ENCODE measurements at places on chromosomes 1 and 21.

DNA sequence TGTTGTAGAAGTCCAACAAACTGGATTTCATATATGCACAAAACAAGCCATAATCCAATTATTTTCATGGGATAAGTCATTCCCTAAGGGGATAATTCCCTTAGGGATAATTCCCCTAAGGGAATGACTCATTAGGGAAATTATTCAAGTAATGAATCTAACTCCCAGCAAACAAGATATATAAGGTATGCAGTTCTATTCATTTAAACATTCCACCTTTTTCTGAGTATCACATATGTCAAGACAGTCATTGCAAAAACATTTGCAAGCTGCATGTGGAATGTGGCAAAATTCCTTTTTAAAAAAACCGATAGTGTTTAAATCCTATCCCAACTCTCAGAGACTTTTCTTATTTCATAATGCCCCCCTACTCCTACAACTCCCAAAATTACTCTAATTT lies 131.2 kb downstream of the AKT3 start:
- peak; percentile 43 for DNase-seq
- peak overlapping the region; percentile 90 for H3K27ac ChIP-seq
- peaks cover 4% of the 10 kb centered on the region for H3K4me1 ChIP-seq
- H3K4me3 ChIP-seq, result no peak overlapping the region
- H3K27me3 ChIP-seq, result no peaks in the 10 kb centered on the region

GRCh38 chr1:1380860-1381259 lies 5.9 kb upstream of the AURKAIP1 start:
- no peak overlapping the region for H3K27ac ChIP-seq
- H3K4me3 ChIP-seq, result no peak overlapping the region
- peaks cover 6% of the 10 kb centered on the region for H3K4me1 ChIP-seq
- no peaks in the 10 kb centered on the region for H3K27me3 ChIP-seq
- peaks cover 29% of the 10 kb centered on the region for H3K36me3 ChIP-seq
- no peak for DNase-seq

DNA sequence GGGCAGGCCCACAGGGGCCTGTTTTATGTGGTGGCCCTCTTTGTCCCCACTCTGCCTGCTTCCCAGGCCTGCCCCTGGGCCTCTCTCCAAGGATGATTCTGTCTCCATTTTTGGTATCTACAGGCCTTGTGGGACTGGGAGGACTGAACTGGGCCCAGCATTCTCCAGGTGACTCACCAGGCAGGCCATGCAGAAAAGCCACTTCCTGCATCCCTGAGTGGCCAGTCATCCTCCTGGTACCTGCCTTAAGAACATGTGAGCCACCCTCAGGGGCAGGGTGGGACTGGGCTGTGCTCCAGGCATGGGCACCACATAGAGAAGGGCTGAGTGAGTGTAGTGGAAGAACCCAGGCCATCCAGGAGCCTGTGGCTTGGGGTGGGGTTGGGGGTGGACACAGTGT lies 20.0 kb upstream of the BCAR3 start:
- peaks cover 26% of the 10 kb centered on the region for H3K4me1 ChIP-seq
- no peaks in the 10 kb centered on the region for H3K36me3 ChIP-seq
- no peaks in the 10 kb centered on the region for H3K27me3 ChIP-seq
- H3K4me3 ChIP-seq, result no peak overlapping the region
- peak overlapping the region; percentile 91 for H3K27ac ChIP-seq

DNA sequence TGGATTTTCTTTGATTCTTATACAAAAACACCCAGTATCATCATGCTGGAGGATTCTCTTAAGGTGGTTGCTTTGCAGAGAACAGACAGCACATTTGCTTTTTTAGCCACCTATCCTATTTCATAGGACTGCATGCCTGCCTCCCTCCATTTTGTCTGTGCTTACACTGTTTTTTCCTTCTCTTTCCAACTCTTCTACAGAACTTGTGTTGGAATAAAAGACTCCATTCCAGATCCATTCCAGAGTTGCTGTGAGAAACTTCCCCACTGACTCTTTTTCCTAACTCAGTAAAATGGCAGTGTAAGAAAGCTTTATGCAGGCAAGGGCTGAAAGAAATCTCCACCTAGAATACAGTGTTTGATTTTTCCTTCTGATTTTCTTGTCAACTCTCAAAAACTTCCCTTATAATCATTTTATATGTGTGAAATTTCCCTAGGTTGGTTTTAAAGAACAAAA lies 5.2 kb upstream of the ARID1A start:
- peaks cover 10% of the 10 kb centered on the region for H3K4me1 ChIP-seq
- H3K36me3 ChIP-seq, result no peaks in the 10 kb centered on the region
- no peak overlapping the region for H3K4me3 ChIP-seq
- H3K27ac ChIP-seq, result no peak overlapping the region
- DNase-seq, result no peak

- DNase-seq, result peak; percentile 1
- no peak overlapping the region for H3K27ac ChIP-seq
Observed at GRCh38 chr1:97451046-97451826, 469.6 kb downstream of the DPYD start.

GRCh38 chr1:230281556-230281955 lies 144.6 kb downstream of the PGBD5 start:
- H3K4me3 ChIP-seq, result no peak overlapping the region
- H3K4me1 ChIP-seq, result no peaks in the 10 kb centered on the region
- H3K36me3 ChIP-seq, result peaks cover 46% of the 10 kb centered on the region
- H3K27me3 ChIP-seq, result no peaks in the 10 kb centered on the region
- DNase-seq, result no peak

- DNase-seq, result no peak
- H3K36me3 ChIP-seq, result peaks cover 2% of the 10 kb centered on the region
- H3K27me3 ChIP-seq, result no peaks in the 10 kb centered on the region
- no peak overlapping the region for H3K4me3 ChIP-seq
- peak overlapping the region; percentile 4 for H3K27ac ChIP-seq
Observed at GRCh38 chr1:99702221-99702620, 56.3 kb downstream of the PALMD start.

DNA sequence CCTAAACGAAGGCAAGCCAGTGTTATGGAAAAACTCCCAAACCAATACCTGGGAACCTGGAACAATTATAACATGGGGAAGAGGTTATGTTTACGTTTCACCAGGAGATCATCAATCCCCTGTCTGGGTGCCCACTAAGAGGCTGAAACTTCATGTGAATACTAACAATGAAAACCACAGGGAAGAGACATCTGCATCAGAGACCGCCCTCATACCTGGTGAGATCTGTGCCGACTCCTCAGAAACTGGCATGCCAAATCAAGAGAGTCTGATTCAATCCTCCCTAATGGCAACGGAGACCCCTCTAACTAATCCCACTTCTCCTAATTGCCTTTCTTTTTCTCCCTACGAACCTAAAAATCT lies 163.2 kb downstream of the IER5 start:
- H3K27ac ChIP-seq, result no peak overlapping the region
- H3K36me3 ChIP-seq, result no peaks in the 10 kb centered on the region
- H3K4me3 ChIP-seq, result no peak overlapping the region
- no peak for DNase-seq
- H3K27me3 ChIP-seq, result peaks cover 4% of the 10 kb centered on the region
- H3K4me1 ChIP-seq, result no peaks in the 10 kb centered on the region

DNA sequence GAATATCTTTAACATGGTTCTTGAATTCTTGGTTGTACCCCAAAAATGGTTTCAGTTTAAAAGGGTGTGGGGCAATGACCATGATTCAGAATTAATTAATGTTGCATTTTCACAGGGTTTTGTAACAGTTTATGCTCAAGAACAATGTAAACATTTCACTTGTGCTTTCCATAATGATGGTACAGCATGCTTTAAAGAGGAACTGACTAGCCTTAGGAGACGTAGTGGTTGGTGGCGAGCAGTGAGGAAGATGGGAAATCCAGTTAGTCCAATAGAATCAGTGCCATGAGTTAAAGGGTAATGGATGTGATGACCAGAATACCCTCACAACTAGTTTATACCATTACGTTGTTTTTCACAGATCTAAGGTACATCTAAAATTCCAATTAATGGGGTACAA lies 138.0 kb downstream of the HS2ST1 start:
- H3K4me3 ChIP-seq, result no peak overlapping the region
- H3K4me1 ChIP-seq, result no peaks in the 10 kb centered on the region
- H3K27ac ChIP-seq, result no peak overlapping the region
- no peak for DNase-seq
- H3K27me3 ChIP-seq, result no peaks in the 10 kb centered on the region

DNA sequence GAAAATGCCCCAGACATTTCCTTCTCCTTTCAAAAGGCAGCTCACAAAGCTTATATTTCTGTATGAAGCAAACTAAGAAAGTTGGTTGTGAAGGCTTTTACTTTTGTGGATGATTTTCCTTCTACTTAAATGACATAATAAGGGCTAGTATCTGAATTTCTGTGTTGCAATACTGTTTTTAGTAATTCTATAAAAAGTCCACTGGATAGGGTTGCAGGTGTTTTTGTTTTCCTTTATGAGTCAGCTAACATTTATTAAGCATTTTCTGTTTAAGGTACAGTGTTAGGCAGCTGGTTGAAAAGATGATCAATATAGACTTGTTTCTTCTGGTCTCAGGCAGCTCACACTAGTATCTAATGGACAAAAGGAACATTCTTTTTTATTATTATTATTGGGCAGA lies 722.2 kb downstream of the RWDD3 start:
- H3K27me3 ChIP-seq, result no peaks in the 10 kb centered on the region
- H3K4me1 ChIP-seq, result no peaks in the 10 kb centered on the region
- no peak for DNase-seq
- H3K4me3 ChIP-seq, result no peak overlapping the region
- H3K36me3 ChIP-seq, result no peaks in the 10 kb centered on the region

DNA sequence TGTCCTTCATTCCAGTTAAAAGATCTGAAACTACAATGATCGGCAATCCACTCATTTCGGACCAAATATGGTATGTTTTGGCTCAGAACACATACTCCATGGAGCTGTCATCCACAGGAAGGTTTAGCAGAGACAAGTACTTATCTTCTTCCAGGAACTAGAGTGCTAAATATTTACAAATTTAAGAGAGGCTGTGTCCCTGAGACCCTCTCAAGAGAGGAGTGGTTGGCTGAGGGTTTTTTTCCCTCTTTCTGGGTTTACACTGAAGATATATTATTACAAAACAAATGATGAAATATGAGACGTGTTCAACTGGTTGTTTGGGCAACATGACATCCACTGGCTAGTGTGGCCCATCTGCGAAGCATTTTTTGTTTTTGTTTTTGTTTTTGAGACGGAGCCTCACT lies 25.9 kb upstream of the NID1 start:
- no peaks in the 10 kb centered on the region for H3K27me3 ChIP-seq
- H3K4me1 ChIP-seq, result no peaks in the 10 kb centered on the region
- H3K4me3 ChIP-seq, result no peak overlapping the region
- DNase-seq, result peak; percentile 94

DNA sequence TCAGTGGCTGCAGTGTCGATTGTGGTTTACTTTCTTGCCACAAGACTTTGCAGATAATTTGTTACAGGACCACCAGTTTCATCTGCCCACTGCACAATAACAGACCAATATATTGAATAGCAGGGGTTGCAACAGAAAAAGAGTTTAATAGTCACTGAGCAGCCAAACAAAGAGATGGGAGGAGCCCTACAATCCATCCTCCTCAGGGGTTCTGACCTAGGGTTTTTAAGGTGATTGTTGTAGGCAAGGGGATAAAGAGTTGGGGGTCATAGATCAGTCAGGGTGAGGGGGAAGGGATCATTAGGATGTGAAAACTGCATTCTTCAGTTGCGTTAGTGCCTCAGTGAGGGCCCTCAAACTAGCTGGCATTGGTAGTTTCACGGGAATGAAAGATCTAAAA lies 110.7 kb upstream of the OLFM3 start:
- H3K27me3 ChIP-seq, result no peaks in the 10 kb centered on the region
- no peaks in the 10 kb centered on the region for H3K36me3 ChIP-seq
- no peak for DNase-seq
- H3K27ac ChIP-seq, result no peak overlapping the region

- peaks cover 9% of the 10 kb centered on the region for H3K4me1 ChIP-seq
- H3K4me3 ChIP-seq, result no peak overlapping the region
- peaks cover 40% of the 10 kb centered on the region for H3K36me3 ChIP-seq
- DNase-seq, result no peak
- H3K27ac ChIP-seq, result no peak overlapping the region
- H3K27me3 ChIP-seq, result no peaks in the 10 kb centered on the region
Observed at GRCh38 chr21:36237441-36237840, 80.8 kb downstream of the DOP1B start.

- no peak overlapping the region for H3K27ac ChIP-seq
- peaks cover 4% of the 10 kb centered on the region for H3K4me1 ChIP-seq
- H3K36me3 ChIP-seq, result no peaks in the 10 kb centered on the region
Observed at GRCh38 chr1:154714638-154715037, 106.7 kb upstream of the ADAR start.

GRCh38 chr21:28892199-28893111 lies 100.2 kb downstream of the LTN1 start:
- H3K4me1 ChIP-seq, result no peaks in the 10 kb centered on the region
- H3K27ac ChIP-seq, result no peak overlapping the region
- H3K4me3 ChIP-seq, result no peak overlapping the region
- no peak for DNase-seq
- H3K36me3 ChIP-seq, result no peaks in the 10 kb centered on the region

- no peak for DNase-seq
- no peak overlapping the region for H3K4me3 ChIP-seq
- no peak overlapping the region for H3K27ac ChIP-seq
- peaks cover 74% of the 10 kb centered on the region for H3K27me3 ChIP-seq
- no peaks in the 10 kb centered on the region for H3K36me3 ChIP-seq
Observed at GRCh38 chr21:42237161-42237560, 18.2 kb downstream of the ABCG1 start.

- peak; percentile 55 for DNase-seq
- H3K36me3 ChIP-seq, result no peaks in the 10 kb centered on the region
- peaks cover 68% of the 10 kb centered on the region for H3K27me3 ChIP-seq
- no peak overlapping the region for H3K27ac ChIP-seq
Observed at GRCh38 chr1:154809436-154810413, 60.4 kb downstream of the KCNN3 start.

DNA sequence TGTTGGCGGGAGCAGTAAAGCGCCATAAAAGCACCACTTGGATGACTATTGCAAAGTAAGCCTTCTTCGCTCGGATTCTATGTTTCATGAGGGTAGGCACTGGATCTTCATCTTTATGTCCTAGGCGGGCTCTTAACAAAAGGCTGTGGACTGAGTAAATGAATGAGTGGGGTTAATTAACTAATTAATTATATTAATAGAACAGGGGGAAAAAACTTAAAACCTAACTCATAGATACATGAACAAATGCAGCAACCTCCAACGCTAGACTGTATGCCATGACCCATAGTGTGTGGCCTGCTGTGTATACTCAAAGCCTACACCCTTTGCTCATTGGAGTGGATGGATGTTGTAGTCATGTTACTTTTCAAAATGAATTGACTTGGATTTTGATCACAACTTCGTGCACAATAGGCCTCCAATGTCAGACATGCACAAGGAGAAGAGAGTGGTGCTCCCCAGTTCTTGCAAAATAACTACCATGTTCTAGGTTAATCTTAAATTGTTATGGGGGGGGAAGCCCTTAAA lies 417 bp upstream of the GFI1 start:
- no peak for DNase-seq
- no peak overlapping the region for H3K4me3 ChIP-seq
- H3K4me1 ChIP-seq, result peaks cover 46% of the 10 kb centered on the region

- no peaks in the 10 kb centered on the region for H3K36me3 ChIP-seq
- no peaks in the 10 kb centered on the region for H3K27me3 ChIP-seq
- no peak overlapping the region for H3K4me3 ChIP-seq
- H3K4me1 ChIP-seq, result no peaks in the 10 kb centered on the region
- no peak overlapping the region for H3K27ac ChIP-seq
Observed at GRCh38 chr1:247468481-247469140, 10.7 kb upstream of the OR2B11 start.

GRCh38 chr1:228064296-228064695 lies 18.2 kb upstream of the ARF1 start:
- no peaks in the 10 kb centered on the region for H3K36me3 ChIP-seq
- H3K4me1 ChIP-seq, result peaks cover 2% of the 10 kb centered on the region
- no peak for DNase-seq
- peaks cover 91% of the 10 kb centered on the region for H3K27me3 ChIP-seq
- no peak overlapping the region for H3K4me3 ChIP-seq
